ENCODE measurements at places on chromosomes 4 and X.

DNA sequence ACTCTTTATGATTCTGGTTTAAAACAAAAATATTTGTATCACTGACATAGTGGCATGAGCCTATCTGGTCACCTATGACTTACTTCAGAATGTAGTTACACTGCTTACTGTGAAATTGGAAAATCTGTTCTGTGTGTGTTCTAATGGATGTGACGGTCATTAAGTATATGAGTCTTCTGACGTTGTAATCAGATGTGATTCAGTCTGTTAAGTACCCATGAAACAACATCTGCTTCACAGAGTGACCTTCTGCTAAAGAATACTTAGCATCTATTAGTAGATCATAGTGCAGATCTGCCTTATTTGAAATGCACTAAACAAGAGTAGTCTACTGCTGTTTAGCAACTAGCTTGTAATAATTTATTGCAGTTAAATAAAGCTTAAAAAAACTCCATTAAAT is 317.1 kb downstream of the DCTD start:
- peak; percentile 53 for ATAC-seq

DNA sequence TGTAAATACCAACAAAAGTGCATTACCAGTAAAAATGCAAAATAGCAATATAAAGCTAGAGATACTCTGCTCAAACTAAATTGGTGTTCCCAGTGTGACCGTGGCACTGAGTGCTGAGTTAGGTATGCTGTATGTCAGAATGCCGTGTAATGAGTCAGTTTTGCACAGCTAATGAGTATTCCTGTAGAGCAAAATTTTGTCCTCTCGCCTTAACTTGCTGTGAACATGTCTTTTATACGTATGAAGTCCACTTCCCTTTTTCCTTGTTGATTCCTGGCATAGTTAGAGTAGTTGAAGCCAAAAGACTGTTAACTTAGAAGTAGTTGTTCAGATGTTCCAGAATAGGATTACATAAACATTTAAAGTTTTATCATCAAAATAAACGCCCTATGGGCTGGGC is 11.5 kb downstream of the DCLK2 start:
- ATAC-seq, result no peak

GRCh38 chr4:31291238-31291637 is 571.1 kb downstream of the PCDH7 start:
- ATAC-seq, result no peak

- ATAC-seq, result no peak
Measured at GRCh38 chr4:61493470-61493869, 293.3 kb downstream of the ADGRL3 start.

DNA sequence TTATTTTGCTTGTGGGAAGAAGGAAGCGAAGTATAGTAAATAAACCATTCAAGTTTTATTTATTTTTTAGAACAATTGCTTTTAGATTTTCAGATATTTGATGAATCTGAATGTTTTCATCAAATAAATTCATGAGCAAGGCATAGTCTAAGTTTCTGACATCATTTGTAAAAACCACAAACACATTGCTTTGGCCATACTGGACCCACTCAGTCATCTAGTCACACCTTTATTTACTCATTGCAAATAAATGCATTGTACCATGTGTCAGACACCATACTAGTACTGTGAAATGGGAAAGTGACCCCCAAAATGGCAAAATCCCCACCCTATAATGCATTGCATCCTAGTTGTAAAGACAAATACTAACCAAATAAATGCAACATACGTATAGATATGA is 449.1 kb upstream of the SMIM31 start:
- no peak for ATAC-seq

- peak; percentile 79 for ATAC-seq
Measured at GRCh38 chr4:28443801-28444412, 1583.3 kb downstream of the STIM2 start.

DNA sequence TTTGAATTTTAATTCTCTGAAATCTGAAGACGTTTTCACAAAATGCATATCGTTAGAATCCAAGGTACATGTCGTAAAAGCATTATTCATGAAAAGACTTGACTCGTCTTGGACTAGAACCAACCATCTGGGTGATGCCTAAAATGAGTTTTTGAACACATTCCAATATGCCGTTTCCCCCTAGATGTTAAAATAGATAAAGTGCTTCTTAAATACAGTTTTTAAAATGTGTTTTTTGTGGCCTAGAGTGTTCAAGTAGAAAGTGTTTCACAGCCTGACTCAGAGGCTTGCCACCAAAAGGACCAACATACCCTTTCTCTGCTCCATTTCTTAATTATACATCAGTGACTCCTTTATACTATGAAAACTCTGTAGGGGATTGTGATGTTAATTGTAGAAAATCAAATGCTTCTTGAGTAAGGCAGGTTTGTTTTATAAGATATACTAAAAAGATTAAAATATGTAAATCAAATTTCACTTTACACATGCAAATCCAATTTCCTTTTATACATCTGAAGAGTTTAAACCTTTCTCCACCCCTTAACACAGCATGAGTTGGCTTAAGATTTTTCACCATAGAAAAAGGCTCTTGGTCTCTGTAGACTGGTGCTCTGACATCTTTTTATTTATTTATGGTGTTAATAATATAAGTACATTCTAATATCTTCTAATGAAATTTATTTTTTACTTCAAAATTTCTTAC is 48.4 kb downstream of the PRKG2 start:
- ATAC-seq, result no peak

GRCh38 chr4:121749225-121749624 is 15.7 kb downstream of the SMIM43 start:
- no peak for ATAC-seq

- ATAC-seq, result no peak
Measured at GRCh38 chr4:47690611-47691010, 147.3 kb downstream of the CORIN start.

DNA sequence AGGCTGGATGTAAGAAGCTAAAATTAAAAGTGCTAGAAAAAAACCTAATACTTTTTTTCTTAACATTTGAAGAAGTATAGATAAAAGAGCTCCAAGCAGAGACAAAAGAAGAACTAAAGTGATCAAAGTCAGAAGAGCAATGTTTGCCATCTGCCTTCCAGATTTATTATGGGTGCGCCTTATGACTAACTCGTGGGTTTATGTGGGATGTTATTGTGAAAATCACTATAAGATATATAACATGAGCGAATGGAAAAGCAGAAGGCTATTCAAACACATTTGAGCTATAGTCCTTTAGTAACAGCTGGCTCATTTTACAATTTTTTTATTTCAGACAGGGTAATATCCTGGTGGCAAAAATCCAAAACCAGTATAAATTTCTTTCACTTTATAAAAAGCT is 1040.7 kb downstream of the RAPGEF2 start:
- ATAC-seq, result no peak

- ATAC-seq, result no peak
Measured at GRCh38 chr4:41119867-41120295, 94.5 kb downstream of the APBB2 start.

- ATAC-seq, result no peak
Measured at GRCh38 chrX:17030580-17031270, 84.3 kb downstream of the REPS2 start.

- ATAC-seq, result no peak
Measured at GRCh38 chr4:32986236-32986635, 2266.1 kb downstream of the PCDH7 start.

GRCh38 chrX:10288373-10288975 is 131.7 kb downstream of the CLCN4 start:
- ATAC-seq, result 0 out of 3 replicates have a peak, but pooled peaks have one; percentile 26

GRCh38 chrX:41518127-41518840 is 71.1 kb downstream of the NYX start:
- ATAC-seq, result no peak

DNA sequence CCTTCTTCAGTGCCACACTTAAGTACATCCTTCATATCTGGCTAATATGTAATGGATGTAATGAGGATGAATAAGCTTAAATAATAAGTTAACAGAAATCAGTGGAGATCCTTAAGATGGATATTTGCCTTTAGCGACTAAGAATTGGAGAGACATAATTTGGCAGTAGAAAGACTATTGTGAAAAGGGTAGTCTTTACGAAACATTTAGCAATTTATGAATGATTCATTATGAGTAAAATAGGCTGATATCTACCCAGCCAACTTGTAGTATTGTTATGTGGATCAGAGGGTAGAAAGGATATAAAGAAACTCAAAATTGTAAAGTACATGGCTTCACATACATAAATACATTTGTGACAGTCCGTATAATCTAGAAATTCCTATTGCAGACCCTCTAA is 2371.8 kb downstream of the PCDH7 start:
- no peak for ATAC-seq

- no peak for ATAC-seq
Measured at GRCh38 chr4:11366859-11367258, 61.8 kb downstream of the HS3ST1 start.

DNA sequence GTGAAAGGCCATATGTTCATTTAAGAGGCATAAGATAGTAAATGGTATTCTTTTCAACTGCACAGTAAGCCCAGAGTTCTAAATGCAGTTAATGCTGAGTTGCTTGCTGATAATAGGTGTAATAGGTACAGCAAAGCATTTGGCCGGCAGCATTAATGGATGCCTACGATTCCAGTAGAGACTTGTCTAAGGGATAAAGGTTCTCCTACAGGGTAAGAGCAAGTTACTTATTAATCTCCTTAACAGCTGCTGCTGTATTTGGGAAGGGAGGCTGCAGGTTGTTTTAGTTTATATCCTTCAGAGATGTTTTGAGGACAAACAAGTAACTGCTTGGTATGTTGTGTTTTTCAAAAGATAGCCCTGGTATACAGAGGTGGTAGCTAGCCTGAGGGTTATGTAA is 16.8 kb downstream of the TSPAN7 start:
- no peak for ATAC-seq

DNA sequence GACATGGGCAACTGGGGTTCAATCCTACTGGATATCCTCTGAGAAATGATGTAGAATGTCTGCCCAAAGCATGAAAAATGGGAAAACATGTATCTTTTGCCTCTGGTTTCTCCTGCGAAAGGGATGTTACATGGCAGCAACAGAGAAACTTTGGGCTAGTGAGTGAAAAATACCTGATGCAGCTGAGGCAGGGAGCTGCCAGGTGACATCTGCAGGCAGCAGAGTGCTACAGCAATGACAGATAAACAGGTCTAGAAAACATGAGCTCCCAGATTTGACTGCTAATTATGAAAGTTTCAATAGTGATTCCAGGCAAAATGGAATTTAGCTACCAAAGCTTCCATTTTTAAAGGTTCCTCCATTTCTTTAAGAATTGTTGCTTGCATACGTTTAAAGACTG is 4.8 kb upstream of the CXCL1 start:
- peak; percentile 41 for ATAC-seq

DNA sequence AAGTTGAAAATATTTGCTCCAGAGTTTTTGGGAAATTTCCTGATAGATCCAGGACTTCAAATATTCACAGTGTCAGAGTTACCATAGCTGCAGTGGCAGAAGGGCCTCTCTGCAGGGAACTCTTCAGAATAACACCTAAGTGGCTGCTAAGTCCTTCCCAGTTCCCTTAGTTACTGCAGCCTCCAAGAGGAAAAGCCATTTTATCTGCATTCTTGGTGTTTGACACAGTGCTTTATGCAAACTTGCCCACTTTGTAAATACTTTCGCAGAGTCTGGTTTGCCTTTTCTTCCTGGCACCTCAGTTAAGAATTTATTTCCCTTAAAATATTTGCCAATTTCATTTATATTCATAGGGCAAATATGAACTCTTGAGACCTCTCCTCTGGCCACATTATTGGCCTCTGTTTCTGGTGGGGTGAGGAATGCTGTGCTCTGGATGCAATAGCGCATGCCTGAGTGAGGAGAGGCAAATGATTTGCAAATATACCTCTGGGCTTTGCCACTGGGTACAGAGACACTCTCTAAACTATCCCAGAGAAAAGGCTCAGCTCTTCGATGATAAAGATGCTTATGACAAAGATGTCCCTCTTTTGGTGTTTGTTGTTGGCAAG is 566.3 kb upstream of the NR3C2 start:
- no peak for ATAC-seq

GRCh38 chr4:62410371-62411003 is 1210.4 kb downstream of the ADGRL3 start:
- no peak for ATAC-seq

GRCh38 chr4:166957451-166957850 is 276.8 kb downstream of the SPOCK3 start:
- ATAC-seq, result no peak

DNA sequence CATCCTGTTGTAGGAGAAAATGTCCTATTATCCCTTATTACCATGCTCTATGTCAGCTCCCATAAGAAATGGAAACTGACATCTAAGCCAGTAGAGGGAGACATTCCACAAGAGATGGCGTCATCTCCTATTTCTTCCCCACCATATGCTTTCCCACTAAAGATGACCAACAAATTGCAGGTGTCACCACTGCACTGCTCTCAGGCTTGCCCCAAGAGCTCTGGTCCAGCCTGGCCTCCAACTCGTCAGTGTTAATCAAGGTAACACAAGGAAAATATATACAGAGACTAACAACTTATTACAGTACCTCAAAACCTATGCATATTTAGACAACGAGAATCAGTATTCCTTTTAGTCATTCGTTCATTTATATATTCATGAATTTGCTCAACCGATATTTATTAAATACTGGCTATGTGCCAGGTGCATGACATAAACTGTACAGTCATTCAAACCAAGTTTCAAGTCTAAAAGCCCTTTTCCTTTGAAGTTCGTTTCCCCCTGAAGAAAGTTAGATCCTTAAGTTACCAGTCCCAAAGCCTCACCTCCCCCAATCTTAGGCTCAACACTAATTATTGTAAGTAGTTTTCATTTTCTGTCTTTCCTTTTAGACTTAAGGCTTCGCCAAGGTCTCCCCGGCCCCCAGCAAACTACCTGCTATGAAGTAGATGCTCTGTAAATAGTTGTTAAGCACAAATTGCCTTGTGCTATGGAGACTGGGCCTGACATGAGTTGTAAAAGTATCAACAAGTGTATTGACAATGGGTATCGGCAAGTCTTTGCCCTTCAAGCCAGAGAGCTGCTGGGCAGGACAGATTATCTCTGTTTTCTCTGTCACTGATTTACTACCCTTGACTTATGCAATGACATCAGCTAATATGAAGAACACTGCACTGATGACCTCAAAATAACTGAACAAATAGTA is 3.1 kb upstream of the FGB start:
- peak; percentile 99 for ATAC-seq

GRCh38 chrX:47446971-47447370 is 36.1 kb downstream of the ZNF41 start:
- ATAC-seq, result no peak

DNA sequence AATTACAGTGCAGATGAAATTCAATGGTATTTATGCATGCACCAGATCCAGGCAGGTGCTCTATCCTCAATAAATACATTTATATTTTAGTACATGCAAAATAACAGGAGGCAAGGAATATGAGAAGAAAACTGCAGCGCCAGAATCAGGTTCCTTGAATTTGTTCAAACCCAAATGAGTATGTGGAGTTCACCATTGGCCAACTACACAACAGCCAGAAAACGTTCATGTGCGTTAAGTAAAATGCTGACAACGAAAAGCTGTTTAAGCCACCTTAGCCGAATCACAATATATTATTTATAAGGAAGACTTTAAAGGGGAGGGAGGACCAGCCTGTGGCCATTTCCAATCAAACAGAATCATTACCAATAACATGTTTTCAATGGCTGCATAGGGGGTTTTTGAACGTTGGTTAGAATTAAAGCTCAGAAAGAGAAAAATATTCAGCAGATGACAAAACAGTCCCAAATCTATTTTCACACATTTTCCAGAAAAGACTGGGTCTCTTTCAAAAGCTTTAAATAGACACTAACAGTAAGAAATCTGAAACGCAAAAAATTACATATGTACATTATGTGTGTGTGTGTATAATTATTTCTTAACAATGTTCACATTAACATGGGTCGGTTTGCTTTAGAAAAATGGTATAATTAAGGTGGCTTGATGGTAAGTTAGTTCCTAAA is 171.9 kb downstream of the LDB2 start:
- ATAC-seq, result no peak

GRCh38 chr4:25624616-25625015 is 31.0 kb upstream of the SLC34A2 start:
- no peak for ATAC-seq

Data from SK-N-SH treated with all-trans-retinoic acid at 6 μM for 48 hours (cell line).